ENCODE measurements at places on chromosomes 3 and 15.

DNA sequence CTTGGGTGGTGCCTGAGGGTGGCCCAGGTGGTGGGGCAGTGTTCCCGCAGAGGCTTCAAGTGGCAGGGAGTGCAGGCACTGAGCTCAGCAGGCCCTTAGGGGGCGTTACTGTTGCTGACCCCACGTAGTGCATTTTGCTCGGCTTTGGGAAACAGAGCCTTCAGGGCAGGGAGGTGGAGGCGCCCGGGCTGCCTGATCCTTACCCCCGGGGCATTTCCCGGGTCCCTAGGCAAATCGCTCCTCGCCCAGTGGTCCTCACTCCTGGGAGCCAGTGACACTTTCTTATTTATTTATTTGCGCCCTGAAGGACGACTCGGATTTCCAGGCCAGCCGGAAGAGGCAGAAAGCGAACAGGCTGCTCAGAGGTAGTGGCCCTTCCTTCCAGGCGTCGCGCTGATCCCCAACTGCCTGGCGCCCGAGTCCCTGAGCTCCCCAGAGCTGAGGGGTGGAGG lies 10.1 kb upstream of the FOXB1 start:
- DNase-seq = no peak

- DNase-seq = no peak
Measured at GRCh38 chr3:171242951-171243350, 216.4 kb upstream of the SLC2A2 start.

DNA sequence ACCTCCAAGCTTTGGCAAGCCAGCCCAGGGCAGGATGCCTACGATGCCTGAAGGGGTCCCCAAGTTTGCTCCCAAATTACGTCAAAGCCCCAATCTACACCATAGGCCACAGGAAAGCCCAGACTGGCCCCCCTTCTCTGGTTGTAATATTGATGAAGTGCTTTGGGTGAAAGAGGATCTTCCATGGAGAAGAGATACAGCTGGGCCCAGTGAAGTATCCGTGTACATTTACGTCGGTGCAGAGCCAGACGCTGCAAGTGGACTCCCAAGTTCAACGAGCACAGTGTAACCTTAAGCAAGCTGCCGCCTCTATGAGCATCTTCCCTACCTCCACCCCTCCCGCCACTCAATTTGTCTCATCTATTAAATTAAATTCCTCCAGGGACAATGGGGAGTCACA lies 100.1 kb upstream of the TPM1 start:
- DNase-seq = no peak

DNA sequence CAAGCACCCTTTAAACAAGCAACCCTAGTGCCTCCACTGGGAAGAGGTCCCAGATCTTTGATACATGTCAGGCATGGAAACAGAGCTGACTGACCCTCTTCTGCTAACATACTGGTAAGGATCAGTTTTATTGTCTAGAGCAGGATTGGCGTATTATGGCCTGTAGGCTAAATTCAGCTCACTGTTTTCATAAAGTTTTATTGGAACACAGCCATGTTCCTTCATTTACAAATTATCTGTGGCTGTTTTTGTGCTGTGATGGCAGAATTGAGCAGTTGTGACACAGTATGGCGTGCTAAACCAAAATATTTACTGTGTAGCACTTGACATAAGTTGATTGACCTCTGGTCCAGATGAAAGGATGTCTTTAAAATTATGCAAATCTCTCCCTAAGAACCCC lies 45.0 kb downstream of the WDR76 start:
- DNase-seq = no peak

- peak; percentile 58 for DNase-seq
Measured at GRCh38 chr3:159861369-159861987, 127.2 kb upstream of the IL12A start.

- no peak for DNase-seq
Measured at GRCh38 chr3:188700501-188700900, 471.3 kb upstream of the TPRG1 start.

DNA sequence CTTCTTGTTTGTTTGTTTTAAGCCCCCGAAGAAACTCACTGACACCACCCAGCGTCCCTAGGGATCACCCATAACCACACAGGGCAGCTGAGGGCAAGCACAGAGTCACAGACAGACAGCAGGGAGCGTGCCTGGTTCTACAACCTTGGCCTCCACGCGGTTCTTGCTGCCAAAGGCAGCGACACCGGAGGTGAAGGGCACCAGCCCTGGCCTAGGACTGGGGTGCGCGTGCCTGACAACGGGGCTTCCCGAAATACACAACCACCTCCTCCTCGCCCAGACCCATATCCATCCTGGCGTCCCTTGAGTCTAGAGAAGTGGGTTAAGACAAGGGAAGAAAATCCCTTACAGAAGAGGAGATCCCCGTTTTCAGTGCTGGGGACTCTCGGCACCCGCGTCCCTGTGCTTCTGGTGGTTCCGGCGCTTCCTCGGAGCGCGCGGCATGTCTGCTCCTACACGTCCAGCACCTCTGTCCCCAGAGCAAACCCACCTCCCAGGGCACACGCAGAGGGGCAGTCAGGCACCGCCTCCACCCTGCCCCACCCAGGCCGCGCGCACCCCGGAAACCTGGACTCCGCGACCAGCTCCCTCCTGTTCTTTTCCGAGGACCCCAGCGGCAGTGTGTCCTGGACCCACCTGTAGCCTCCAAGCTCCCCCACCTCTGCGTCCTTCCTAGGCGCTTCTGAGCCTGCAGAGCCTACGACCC lies 911 bp downstream of the RFTN1 start:
- no peak for DNase-seq

- peak; percentile 40 for DNase-seq
Measured at GRCh38 chr15:65414841-65415621, 7.7 kb downstream of the IGDCC4 start.

GRCh38 chr3:128456776-128457715 lies 9.6 kb downstream of the DNAJB8 start:
- DNase-seq = no peak

GRCh38 chr3:52182196-52182595 lies 15.8 kb upstream of the ALAS1 start:
- DNase-seq = no peak

GRCh38 chr15:42084465-42085235 lies 9.7 kb downstream of the PLA2G4D start:
- DNase-seq = peak; percentile 63

DNA sequence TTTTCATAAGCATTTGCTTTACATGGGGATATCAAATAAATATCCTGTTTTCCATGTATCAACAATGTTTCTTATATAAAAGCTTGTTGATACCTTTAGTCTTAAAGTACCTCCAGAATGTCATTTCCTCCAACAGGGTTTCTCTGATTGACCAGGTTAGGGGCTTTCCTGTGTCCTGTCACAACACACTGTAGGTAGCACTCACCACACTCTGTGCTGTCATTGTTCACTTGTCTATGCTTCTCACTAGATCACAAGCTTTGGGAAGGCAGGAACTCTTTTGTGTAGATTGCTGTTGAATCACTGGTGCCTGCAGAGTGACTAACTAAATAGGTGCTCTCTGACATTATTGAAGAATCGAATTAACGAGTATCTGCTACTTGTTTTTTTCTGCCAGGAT lies 49.8 kb downstream of the USP50 start:
- no peak for DNase-seq

DNA sequence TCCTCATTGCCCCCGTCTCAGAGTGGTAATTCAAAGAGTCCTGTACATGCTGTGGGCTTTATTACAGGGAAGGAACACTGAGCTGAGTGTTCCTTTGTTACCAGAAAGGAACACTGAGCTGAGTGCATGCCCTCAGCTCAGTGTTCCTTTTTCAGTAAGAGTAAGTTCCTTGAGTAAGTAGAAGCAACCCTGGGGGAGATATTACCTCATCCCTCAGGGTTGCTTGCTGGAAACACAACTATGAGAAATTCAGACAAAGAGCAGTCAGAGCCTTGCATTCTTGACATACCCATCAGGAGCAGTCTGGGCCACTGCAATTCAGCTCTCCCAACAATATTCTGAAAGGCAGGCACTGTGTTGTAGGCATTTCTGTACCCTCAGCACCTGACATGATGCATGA lies 17.0 kb downstream of the CHRM5 start:
- peak; percentile 91 for DNase-seq

- no peak for DNase-seq
Measured at GRCh38 chr3:32077260-32078084, 28.9 kb upstream of the GPD1L start.

DNA sequence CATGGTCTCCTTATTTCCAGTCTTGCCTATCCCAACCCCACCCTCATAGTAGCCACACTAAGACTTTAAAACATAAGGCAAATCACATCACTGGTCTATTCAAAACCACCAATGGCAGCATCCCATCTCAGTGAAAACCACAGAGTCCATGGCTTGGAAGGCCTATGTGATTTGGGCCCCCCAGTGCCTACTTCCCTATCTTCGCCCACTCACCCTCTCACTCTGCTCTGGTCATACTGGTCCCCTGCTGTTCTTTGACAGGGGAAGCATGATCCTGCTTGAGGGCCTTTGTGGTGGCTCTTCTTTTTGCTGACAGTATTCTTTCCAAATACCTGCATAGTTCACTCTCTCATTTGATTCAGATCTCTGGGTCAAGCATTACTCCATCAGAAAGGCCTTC lies 3.3 kb downstream of the GTF2A2 start:
- no peak for DNase-seq

DNA sequence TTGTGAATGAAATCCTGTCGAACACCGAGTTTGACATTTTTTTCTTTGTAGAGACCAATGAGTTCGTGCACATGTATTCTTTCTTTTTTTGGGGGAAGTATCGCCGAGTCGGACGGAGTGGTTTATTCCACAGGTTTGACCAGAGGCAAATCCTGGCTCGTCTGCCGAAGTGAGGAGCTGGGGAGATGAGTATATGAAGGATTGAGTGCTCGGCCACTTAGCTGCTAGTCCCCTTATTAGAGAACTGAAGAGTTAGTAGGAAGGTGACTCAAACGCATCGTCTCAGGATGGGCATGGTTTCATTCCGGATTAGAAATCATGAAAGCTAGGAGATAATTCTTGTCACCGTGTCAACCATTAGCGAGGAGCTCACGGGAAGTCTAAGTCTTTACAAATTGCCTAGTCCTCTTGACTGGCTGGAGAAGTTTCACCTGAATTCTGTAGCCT lies 154.7 kb upstream of the GOLIM4 start:
- no peak for DNase-seq

- no peak for DNase-seq
Measured at GRCh38 chr3:118171236-118171852, 863.3 kb downstream of the IGSF11 start.

DNA sequence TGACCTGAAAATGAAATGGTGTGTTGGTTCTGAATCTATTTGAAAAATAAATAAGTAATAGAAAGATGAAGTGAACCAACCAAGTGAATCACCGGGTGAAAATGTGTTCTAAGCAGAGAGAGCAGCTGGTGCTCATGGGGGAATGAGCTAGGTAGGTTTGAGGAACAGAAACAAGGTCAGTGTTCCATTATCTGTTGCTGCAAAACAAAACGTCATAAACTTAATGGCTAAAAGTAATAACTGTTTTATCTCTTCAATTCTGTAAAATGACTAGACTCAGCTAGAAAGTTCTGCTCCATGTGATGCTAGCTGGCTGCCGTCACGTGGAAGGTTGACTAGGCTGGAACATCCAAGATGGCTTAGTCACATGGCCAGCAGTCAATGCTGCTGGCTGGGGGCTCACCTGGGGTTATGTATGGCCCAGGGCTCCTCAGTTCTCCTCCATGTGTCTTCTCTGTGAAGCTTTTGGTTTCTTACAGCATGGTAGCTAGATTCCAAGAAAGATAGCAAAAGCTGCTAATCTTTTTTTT lies 13.3 kb upstream of the SH3BP5 start:
- DNase-seq = no peak

GRCh38 chr3:4712109-4712508 lies 219.0 kb downstream of the ITPR1 start:
- DNase-seq = peak; percentile 59

- peak; percentile 58 for DNase-seq
Measured at GRCh38 chr15:65050270-65050669, 5.1 kb downstream of the SLC51B start.

GRCh38 chr3:88628901-88629300 lies 478.5 kb upstream of the EPHA3 start:
- DNase-seq = no peak

DNA sequence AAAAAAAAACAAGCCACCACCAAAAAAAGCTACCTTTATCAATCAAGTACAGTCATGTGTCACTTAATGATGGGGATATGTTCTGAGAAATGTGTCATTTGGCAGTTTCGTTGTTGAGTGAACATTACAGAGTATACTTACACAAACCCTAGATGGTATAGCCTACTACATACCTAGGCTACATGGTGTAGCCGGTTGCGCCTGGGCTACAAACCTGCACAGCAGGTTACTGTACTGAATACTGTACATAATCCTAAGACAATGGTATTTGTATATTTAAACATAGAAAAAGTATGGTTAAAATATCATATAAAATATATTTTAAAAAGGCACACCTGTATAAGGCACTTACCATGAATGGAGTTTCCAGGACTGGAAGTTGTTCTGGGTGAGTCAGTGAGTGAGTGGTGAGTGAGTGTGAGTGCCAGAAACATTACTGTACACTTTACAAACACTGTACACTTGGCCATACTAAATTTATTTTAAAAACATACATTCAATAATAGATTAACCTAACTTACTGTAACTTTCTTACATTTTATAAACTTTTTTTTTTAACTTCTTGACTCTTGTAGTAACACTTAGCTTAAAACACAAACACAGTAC lies 25.9 kb upstream of the JMJD7 start:
- peak; percentile 46 for DNase-seq

- no peak for DNase-seq
Measured at GRCh38 chr3:183817639-183818038, 7.7 kb downstream of the MAP6D1 start.

GRCh38 chr3:5005367-5005766 lies 26.1 kb downstream of the BHLHE40 start:
- DNase-seq = no peak

- peak; percentile 86 for DNase-seq
Measured at GRCh38 chr3:86830566-86830965, 160.4 kb downstream of the VGLL3 start.

GRCh38 chr3:14001136-14001535 lies 121.3 kb upstream of the WNT7A start:
- peak; percentile 33 for DNase-seq

- no peak for DNase-seq
Measured at GRCh38 chr3:58068122-58068809, 60.0 kb downstream of the FLNB start.

GRCh38 chr15:99987119-99987506 lies 253.9 kb upstream of the LYSMD4 start:
- DNase-seq = no peak

GRCh38 chr3:72930754-72931153 lies 42.9 kb downstream of the GXYLT2 start:
- no peak for DNase-seq

DNA sequence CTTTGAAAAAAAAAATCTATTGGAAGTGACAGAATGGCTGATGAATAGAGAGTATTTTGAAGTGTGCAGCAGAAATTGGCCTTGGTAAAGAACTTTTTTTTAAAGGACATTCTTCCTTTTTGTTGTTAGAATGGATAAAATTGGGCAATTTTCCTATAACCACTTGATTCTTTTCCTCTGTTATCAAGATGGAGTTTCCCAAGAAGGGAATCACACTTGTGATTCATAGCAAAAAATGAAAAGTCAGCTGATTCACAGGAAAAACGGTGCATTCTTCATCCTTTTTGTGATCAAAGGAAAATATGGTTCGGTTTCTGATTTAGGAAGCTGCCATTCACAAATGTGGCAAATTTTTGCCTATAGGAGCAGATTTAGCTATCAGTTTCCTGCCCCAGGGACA lies 486.8 kb downstream of the GBE1 start:
- DNase-seq = no peak
